DND-41 (cell line): ENCODE measurements at places on chromosomes 3 and 15.

DNA sequence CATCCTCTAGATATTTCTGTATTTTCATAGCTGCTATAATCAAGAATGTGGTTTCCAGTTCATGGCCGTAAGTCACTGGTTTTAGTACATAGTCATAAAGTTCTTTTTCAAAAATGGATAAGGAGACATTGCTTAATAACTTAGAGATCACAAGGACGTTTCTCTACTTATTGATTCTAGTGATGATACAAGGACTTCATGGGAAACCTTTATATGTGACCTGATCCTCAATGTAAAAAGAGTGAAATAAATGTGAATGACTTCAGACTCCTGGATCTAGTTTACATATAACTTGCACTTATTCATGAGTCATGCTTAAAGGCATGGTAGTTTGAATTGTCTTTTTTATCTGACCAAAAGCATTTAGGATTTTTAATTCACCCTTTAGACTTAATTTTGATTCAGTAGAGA lies 35.2 kb downstream of the TSC22D2 start:
- no peak overlapping the region for H3K27ac ChIP-seq
- H3K4me3 ChIP-seq = no peak overlapping the region
- DNase-seq = no peak
- H3K4me1 ChIP-seq = no peaks in the 10 kb centered on the region
- H3K27me3 ChIP-seq = no peaks in the 10 kb centered on the region

GRCh38 chr3:7692866-7693265 lies 808.8 kb upstream of the LMCD1 start:
- no peak for DNase-seq
- no peak overlapping the region for H3K27ac ChIP-seq
- H3K36me3 ChIP-seq = no peaks in the 10 kb centered on the region

DNA sequence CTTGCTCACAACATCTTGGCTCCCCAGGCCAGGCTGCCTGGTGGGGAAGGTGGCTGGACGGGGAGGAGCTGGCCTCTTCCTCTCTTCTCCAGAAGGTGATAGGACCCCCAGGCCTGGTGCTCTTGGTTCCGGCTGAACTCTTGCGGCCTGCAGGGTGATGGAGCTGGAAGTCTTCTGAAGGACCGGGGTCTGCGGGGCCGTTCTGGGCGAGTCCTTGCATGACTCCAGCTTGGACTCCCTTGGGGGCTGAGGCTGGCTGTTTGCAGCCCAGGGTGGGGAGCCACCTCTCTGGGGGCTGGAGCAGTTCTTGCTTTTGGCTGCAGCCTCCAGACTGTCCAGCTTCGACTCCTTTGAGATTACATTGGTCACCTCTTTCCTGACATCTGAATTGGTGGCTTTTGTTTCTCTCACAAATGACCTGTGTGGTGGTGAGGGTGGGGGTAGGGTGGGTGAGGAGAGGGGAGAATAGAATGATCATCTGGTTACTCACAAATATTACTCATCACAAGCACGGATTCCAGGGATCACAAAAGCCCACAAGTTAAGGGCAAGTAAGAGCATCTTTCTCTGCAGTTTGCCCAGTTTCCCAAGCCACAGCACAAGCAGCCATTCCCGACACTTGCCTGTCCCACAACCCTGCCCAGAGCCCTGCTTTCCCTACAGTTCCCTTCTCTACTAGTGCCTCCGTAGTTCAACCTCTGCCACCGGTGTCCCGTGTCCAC lies 149.1 kb upstream of the HACD2 start:
- H3K4me1 ChIP-seq = no peaks in the 10 kb centered on the region
- H3K27me3 ChIP-seq = peaks cover 14% of the 10 kb centered on the region
- DNase-seq = no peak
- no peak overlapping the region for H3K4me3 ChIP-seq
- H3K27ac ChIP-seq = no peak overlapping the region

- H3K27ac ChIP-seq = no peak overlapping the region
- H3K27me3 ChIP-seq = no peaks in the 10 kb centered on the region
- no peak overlapping the region for H3K4me3 ChIP-seq
- no peaks in the 10 kb centered on the region for H3K36me3 ChIP-seq
Measured at GRCh38 chr15:87739081-87739480, 517.5 kb downstream of the NTRK3 start.
